ENCODE measurements at places on chromosomes 11 and 22.

GRCh38 chr11:65764434-65764833, 16.3 kb downstream of the AP5B1 start:
- DNase-seq = no peak

- no peak for DNase-seq
These were observed 146.2 kb downstream of the TBC1D22A start for GRCh38 chr22:46908641-46909107.

DNA sequence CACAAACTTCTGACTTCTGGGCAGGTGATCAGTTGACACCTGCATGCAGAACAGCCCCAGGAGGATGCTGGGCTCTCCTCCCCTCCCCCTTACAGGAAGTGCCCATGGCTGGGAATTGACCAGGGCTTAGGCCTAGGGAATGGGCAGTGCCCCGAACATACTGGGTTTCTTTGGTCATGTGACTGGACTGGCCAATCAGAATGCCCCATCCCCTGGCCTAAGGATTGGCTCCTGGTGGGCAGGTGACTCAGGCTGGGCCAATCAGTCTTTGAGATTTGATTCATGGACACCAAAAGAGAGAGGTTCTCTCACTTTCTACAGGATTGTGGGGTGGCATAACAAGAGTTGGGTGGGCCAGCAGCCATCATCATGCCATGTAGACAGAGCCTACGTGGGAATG, 37.1 kb downstream of the MCM5 start:
- DNase-seq = no peak

DNA sequence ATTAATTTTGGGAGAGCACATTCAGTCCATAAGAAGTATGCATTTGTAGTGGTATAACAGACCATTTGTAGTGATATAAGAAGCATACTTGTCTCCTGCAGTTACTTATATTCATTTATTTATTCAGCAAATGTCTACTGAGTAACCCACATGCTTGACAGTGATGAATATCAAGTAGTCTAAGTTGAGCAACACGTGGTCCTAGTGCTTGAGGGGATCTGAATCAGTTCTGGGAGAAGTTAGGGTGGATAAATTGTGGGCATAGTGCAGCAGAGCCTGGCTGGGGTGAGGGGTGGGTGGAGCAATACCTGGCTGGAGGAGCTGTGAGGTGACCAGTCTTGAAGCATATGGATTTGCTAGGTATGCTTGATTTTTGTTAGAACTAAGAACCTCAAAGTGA, 24.3 kb downstream of the STX3 start:
- no peak for DNase-seq

DNA sequence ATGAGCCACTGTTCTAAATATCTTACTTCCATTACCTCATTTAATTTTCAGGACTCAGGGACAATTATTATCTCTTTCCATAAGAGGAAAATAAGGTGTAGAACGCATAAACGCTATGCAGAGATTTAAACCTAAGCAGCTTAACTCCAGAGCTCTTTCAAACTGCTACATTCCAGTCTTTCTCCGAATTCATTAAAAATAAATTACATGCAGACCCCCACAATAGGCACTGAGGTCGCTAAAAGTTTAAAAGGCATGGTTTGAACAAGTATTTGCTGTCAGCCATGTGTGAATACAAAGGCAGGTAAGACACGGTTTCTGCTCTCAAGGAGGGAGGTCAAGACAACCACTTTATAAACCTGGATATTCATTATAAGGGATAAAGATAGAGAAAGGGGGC, 983 bp downstream of the NARS2 start:
- no peak for DNase-seq

DNA sequence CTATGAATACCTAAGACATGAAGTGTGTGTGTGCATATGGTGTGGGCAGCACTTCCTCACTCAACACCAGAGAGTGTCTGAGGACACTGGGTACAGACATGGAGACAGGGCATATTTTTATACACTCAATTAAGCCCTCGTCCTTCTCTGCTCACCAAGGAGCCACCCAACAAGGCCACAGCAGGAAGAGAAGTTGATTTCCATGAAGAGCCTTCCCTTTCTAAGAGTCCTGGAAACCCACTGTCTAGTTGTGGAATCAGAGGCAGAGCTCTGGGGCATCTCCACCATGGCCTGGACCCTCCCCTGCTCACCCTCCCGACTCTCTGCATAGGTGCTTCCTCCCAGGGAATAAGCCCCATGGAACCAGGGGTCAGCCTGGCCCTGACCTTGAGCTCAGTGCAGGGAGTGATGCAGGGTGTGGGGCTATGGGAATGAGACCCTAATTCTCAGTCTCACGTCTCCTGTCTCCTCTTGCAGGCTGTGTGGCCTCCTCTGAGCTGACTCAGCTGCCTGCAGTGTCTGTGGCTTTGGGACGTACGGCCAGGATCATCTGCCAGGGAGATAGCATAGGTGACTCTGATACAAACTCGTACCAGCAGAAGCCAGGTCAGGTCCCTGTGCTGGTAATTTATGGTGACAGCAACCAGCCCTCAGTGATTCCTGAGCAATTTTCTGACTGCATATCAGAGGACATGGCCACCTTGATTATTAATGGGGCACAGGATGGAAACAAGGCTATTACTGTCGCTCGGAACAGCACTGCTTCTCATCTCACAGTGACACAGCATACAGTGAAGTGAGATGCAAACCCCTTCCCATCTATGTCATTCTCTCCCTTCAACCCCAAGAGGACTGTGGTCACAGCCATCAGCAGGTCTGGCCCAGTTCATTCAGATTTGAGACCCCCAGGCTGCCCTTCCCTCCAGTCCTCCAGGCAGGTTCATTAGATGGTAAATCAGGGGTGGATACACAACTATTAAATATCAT, 14.6 kb upstream of the IGLL5 start:
- no peak for DNase-seq

GRCh38 chr22:26709617-26710390, 52.4 kb downstream of the MIAT start:
- DNase-seq = no peak

DNA sequence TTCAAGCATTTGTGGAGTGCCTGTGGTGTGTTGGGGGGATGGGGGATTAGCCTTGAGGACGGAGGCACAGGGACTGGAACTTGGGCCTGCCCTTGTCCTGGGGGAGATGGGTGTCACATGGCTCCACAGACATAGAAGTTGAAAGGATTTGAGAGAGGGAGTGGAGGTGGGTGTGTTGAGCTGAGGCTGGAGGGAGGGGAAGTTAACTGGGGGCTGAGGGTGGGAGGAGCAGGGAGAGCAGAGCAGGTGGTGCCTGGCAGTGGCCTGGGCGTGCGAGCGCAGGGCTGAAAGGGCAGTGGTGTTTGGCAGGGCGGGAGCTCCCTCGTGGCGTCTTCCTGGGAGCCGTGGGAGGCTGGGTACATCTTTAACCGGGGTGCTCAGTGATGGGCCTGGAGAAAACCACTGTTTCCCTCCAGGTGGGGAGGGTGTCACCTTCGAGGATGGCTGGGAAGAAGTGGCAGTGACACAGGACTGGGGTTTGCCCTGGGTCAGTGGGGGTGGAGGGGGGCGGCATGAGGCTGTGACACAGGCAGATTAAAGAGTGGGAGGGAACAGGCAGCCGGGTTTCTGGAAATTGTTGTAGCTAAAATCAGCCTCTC, 45.5 kb downstream of the AP2A2 start:
- no peak for DNase-seq

- peak; percentile 3 for DNase-seq
These were observed 1.4 kb downstream of the SIGIRR start for GRCh38 chr11:413120-414081.

DNA sequence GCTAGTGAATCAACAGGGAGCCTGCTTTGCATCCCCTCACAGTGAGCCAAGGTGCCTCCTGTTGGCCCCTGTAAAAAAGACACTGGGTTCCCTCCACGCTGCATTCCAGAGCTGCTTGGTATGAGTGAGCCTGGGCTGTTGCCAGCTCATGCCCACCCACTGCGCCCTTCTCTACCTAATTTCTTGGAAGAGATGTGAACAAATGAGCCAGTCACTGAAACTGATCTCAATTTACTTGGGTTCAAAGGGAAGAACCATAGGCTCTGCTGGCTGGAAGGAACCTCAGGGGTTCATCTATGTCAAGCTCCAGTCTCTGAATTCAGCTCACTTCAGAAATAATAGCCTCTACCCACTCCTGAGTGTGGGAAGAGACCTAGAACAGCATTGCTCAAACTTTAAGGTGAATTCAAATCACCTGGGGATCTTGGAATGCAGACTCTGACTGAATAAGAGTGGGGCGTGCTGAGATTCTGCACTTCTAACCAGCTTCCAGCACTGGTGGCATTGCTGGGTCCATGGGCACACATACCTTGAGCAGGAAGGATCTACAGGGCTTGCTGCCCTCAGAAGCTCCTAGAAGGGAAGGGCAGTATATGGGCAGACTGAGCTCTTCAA, 5.4 kb upstream of the TMPRSS4 start:
- no peak for DNase-seq

- DNase-seq = no peak
These were observed 7.2 kb downstream of the MRGPRF start for GRCh38 chr11:69005631-69006368.

DNA sequence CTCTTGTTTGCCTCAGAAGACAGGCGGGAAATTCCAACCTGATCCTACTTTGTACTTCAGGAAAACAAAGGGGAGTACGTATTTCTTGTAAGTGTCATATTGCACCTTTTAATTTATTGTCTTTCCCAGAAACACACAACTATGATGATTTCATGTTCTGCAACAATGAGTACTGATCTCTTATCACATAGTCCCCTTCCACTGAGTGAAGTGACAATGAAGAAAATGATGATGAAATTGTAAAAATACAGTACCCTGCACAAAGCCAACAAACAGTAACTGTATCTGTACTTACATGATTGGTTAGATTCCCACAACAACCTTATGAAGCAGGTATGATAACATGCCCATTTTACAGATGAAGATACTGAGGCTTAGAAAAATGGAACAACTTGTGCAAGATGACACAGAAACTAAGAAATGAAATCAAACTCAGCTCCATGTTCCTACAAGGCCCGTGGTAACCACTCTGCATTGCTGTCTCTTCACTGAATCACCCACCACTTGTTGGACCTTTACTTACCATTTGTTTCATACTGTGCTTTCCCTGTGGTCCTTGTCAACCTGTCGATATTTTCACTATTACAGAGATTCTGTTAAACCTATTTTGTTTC, 37.5 kb downstream of the SLC1A2 start:
- DNase-seq = no peak

- DNase-seq = no peak
These were observed 927.4 kb downstream of the BRD1 start for GRCh38 chr22:48900327-48900597.

DNA sequence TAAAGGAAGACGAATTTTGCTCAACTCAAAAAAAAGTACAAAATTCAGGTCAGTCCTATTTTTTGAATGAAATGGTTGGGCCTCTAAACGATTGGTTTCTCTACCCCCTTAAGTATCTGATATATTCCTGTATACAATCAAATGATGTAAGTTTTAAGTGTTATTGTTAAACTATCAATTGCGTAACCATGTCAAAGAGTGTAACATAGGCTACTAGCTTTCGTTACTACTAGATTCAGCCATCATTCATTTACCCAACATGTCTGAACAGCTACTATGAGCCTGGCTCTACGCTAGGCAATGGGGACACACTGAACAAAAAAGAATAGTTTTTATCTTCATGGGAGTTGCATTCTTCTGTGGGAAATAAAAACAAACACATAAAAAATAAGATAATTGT, 3.3 kb downstream of the RAB6A start:
- peak; percentile 26 for DNase-seq

GRCh38 chr22:38112381-38112780, 1.9 kb upstream of the BAIAP2L2 start:
- no peak for DNase-seq

DNA sequence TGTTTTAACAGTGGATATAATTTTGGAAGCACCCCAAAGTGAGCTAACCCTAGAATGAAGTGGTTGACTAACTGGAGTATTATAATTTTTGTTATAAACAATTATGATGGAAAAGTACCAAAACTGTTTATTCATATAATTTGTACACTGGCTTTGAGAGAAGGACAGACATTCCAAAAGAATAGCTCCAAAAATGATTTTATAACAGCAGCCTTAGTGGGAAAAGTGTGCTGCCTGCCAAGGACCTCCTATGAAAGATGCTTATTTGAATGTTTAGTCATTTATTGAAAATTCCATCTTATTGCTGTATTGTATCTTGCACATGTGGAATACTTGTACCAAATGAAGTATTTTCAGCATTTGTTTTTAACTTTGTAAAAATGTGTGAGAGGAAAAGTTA, 169.8 kb downstream of the GUCY1A2 start:
- DNase-seq = no peak

GRCh38 chr11:2266586-2267305, 3.6 kb downstream of the ASCL2 start:
- DNase-seq = no peak

GRCh38 chr11:96197103-96197502, 145.9 kb downstream of the MAML2 start:
- DNase-seq = no peak

- no peak for DNase-seq
These were observed at the start of gene HTR3A for GRCh38 chr11:113974741-113975470. TSS of gene HTR3A (plus strand) at chr11:113975108. CDS start at chr11:113975326, 218 bp downstream.

GRCh38 chr11:16902781-16903378, 111.3 kb downstream of the PLEKHA7 start:
- peak; percentile 7 for DNase-seq

DNA sequence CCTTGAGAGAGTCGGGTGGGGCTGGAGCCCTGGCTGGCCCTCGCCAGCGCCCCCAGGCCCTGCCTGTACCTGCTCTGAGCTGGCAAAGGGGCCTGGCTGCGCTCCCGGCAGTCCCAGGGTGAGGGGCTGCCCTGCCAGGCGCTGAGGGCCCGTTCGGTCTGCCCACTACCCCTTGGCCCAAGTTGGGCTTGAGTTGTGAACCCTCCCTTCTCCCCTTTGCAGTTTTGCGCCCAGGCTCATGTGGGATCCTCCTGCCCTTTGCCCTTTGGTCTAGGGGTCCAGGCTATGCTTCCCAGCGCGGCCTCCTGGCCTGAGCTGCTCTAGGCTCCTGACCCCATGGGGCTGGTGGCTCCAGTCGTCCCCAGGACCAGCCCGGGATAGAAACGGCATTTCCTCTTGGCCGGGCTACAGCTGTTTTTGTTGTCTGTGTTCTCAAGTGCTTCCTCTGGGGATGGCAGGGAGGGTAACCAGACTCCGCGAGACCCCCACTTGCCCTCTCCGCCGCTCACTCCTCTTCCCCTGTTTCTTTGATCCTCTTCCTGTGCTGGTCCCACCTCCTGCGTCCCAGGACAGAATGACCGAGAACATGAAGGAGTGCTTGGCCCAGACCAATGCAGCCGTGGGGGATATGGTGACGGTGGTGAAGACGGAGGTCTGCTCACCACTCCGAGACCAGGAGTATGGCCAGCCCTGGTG, 34.9 kb downstream of the PRDM11 start:
- DNase-seq = no peak

DNA sequence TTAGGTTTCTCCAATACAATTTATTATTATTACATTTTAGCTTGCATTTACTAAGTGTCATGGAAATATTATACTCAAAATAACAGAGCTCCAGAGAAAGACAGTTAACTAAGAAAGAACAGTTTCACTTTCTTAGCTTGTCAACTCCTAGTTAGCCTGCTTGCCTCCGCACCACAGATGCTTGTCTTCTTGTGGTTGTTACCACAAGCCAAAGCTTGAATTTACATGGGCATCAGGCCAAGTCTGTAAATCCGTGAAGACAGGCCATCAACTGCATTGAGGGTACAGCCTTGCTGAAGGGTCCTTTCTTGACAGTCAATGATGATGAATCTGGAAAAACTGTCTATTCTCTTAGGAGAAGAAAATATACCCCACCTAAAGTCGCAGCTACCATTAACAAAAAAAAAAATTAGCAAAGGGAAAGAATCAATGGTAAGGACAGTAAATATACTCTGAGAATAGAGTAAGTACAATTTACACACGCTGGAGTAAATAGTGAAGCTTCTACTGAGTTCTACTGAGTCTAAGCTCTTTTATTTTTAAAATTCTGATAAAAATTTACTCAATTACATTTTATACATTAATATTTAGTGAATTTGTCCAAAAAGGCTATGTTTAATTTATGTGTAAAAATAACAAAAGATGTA, 15.6 kb upstream of the DENND5A start:
- DNase-seq = peak; percentile 11

Data from AML-193 (cell line).